ENCODE measurements at places on chromosomes 13 and 19. TPM values are rescaled to one million over a fixed set of nuclear protein-coding genes. Genes with fewer than 3 reads are reported as not detected.

IGFL2 gene
- not detected for total RNA-seq

TPGS1 gene
- total RNA-seq = 50.1 TPM

VSTM1 gene
- total RNA-seq = not detected

MPV17L2 gene
- total RNA-seq = 11.6 TPM

MYCBP2 gene
- 108 TPM for total RNA-seq

GSX1 gene
- not detected for total RNA-seq

ZNF527 gene
- total RNA-seq = 5.6 TPM

SHC2 gene
- 2.7 TPM for total RNA-seq

ZNF844 gene
- total RNA-seq = 13.2 TPM

ADPRHL1 gene
- total RNA-seq = 0.75 TPM

KLK15 gene
- total RNA-seq = not detected

CLEC17A gene
- not detected for total RNA-seq

CEACAM1 gene
- total RNA-seq = under 0.01 TPM

TEX101 gene
- not detected for total RNA-seq

ZNF66 gene
- 1.7 TPM for total RNA-seq

LILRB2 gene
- total RNA-seq = not detected

CASP14 gene
- total RNA-seq = not detected

DEDD2 gene
- total RNA-seq = 29.7 TPM
